ENCODE measurements at places on chromosomes 7 and 10. TPM values are rescaled to one million over a fixed set of nuclear protein-coding genes. Genes with fewer than 3 reads are reported as not detected.

GBX1 gene
- not detected for total RNA-seq

PPP1R9A gene
- 0.36 TPM for total RNA-seq

RABGEF1 gene
- 26.9 TPM for total RNA-seq

GRCh38 chr10:123796736-123797135, 94.9 kb downstream of the CPXM2 start:
- ATAC-seq, result no peak

DNA sequence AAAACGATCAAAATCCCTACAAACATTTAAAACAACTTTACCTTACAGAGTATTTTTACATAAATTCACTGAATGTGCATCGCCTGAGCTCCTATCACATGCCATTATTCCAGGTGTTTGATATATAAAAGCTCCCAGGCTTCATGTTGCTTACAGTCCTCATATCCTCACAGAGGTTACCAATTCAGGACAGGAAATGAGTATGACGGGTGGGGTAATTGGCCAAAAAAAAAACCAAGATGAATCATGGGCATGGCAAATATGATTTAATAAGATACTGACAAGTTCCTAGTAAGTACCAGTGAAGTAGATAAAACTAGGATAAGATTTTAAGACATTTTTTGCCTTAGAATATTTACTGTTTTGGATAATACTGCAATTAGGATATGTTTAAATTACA, 135.8 kb downstream of the KMT2E start:
- peak; percentile 59 for ATAC-seq

DNA sequence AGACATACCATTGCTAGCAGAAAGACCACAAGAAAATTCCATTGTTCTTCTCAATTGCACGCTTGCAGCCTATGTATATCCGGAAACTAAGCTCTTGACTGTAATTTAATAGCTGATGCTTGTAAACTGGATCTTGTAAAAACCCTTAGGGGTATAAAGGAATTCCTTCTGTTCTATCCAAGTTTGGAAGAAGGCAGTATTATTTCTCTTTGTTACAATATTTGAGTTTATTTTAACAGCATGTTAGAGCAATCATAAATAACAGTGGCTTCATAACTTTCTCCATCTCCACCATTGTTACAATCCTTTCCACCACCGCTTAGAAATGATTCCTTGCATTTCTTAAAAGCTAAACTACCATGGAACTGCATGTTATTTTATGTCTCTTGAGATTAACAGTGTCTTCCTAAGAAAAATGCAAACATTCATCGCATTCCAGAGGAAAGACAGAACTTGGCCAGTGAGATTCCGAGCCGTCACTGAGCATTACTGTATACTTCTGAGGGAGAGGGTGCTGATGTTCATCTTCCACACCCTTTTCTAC, 92.5 kb downstream of the TRIL start:
- no peak for ATAC-seq
